ENCODE measurements at places on chromosomes 7 and 10. TPM values are rescaled to one million over a fixed set of nuclear protein-coding genes. Genes with fewer than 3 reads are reported as not detected.

Gene BRI3
- 21.7 TPM for total RNA-seq

Gene ETV1
- total RNA-seq: 61.9 TPM

DNA sequence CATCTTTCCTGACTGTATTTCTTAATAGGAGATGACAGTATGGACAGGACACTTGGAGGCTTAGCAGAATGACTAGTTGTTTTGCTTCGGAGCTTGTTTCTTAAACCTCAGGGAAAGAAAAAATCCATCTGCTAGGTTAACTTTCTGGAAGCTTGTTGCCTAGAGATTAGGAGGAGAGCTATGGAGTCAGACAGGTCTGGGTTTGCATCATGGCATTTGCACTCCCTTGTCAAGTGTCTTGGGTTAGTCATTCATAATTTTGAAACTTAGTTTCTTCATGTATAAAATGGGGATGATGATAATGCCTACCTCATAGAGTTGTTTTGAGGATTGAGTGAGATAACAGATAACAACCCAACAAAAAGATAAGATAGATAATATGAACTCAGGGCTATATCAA is 231.5 kb downstream of the STK31 start:
- no peak overlapping the region for H3K27ac ChIP-seq
- H3K4me3 ChIP-seq: no peak overlapping the region
- no peaks in the 10 kb centered on the region for H3K4me1 ChIP-seq
- no peaks in the 10 kb centered on the region for H3K27me3 ChIP-seq

DNA sequence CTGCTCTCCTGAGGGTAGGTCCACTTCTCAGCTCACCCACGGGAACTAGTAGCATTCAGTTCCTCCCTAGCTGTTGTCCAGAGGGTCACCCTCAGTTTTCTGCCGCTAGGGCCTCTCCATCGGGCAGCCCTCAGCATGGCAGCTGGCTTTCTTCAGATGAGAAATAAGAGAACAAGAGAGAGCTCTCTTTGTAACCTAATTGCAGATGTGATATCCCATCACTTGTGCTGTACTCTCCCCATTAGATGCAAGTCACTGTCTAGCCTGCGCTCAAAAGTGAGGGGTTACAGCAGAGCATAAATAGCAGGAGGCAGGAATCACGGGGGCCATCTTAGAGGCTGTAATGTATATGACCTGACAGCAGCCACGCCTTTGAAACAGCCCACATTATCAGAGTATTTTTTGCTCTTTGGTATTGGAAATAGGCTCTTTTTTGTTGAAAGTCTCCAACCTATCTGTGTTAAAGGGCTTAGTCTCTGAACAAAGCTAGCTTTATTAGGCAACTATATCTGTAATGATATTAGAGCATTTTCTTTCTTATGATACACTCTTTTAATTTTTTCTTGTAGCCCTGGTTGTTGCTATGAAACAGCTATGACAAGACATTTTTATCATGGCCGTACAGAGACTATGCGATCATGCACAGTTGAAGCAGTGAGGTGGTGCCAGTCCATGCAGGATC is 45.7 kb downstream of the CROT start:
- H3K4me3 ChIP-seq: no peak overlapping the region
- no peaks in the 10 kb centered on the region for H3K27me3 ChIP-seq
- no peak for DNase-seq
- H3K4me1 ChIP-seq: no peaks in the 10 kb centered on the region
- H3K27ac ChIP-seq: no peak overlapping the region

- H3K4me3 ChIP-seq: no peak overlapping the region
- no peak for DNase-seq
- H3K36me3 ChIP-seq: no peaks in the 10 kb centered on the region
Measured at GRCh38 chr10:13496164-13496563, 32.6 kb downstream of the BEND7 start.

Gene MUC3A
- total RNA-seq: 16.3 TPM

DNA sequence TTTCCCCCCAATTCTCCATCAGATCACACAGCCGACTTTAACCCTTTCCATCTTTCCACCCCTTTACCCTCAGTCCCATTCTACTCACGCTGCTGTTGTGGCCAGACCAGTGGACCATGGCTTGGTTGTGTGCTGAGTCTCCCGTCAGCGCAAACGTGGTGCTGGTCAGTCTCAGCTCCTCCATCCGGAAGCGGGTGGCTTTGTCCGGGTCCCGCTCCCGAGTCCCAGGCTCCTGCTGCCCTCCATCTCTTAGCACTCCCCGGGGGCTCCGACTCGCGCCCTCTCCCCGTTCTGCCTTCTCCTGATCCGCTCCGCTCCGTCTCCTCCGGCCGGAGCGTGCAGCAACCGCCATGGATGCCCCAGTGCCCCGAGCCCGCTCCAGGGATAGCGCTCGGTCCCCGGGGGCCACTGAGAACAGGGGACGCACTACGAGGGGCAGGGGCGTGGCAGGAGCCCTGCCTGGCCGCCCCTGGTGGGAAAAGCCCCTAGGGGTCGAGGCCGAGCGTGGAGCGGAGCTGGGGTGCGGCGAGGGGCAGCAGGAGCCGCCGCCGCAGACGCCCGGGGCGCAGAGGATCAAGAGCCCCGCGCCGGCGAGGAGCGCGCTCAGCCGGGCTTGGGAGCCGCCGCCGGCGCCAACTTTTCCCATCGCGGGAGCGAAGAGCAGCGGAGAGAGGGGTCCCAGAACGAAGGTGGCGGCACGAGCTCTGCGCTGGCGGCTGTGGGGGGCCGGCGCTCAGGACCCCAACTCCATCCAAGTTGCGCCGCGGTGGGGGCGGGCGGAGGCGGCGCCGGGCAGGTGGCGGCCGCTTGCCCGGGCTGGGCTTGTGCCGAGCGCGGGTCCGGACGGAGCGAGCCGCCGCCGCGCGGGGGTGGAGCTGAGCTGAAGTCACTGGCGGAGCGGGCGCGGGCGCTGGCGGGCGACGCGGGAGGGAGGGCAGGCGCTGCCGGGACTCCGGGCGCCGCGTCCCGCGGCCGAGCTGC is at the start of gene SORCS1:
Gene SORCS1, minus strand, starts transcription at position 826 of the 981 bp plus-strand sequence.
- H3K27me3 ChIP-seq: peaks cover 35% of the 10 kb centered on the region
- peak; percentile 76 for DNase-seq
- peaks cover 50% of the 10 kb centered on the region for H3K4me1 ChIP-seq
- H3K4me3 ChIP-seq: peak within 1 kb of the TSS; percentile 83

- H3K27ac ChIP-seq: no peak overlapping the region
- no peaks in the 10 kb centered on the region for H3K36me3 ChIP-seq
- H3K4me3 ChIP-seq: no peak overlapping the region
Measured at GRCh38 chr10:98587156-98587837, 140.6 kb upstream of the HPS1 start.

DNA sequence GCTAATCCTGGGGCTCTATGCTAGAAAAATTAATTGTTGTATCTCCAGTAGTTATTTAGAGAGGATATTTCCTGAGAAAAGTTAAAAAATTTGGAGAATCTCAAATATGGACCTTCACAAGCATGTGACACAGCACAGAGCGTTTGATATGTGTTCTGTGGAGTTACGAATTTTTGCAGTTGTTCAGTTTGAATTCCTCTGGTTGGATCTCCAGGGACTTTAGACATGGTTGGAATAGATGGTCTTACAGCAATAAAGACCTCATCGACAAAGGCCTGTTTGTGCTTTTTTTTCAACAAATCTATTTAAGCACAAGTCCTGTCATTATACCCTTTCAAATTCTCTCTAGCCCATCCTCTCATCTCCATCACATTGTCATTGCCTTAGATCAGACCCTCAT is 138.0 kb downstream of the TES start:
- H3K27ac ChIP-seq: no peak overlapping the region
- no peak for DNase-seq
- no peaks in the 10 kb centered on the region for H3K36me3 ChIP-seq
- no peaks in the 10 kb centered on the region for H3K4me1 ChIP-seq
- no peak overlapping the region for H3K4me3 ChIP-seq
- no peaks in the 10 kb centered on the region for H3K27me3 ChIP-seq

DNA sequence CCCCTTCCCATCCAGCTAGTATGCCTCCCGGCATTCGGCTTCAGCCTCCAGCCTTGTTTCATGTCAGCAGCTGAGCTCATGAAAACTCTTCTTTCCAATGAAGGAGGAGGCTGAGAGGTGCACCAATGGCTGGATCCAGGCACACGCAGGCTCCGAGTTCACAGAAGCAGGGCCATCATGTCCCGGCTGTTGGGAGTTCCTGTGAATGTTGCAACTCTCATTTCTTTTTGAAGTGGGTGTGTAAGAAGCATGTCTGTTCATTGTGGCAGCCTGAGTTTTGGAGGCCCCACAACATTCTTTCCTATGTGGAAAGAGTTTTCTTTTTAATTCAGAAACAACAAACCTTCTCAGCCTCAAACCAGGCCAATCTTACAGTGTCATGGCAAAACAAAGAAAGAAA is 89.7 kb downstream of the PTPRE start:
- no peak overlapping the region for H3K27ac ChIP-seq
- no peaks in the 10 kb centered on the region for H3K36me3 ChIP-seq
- H3K4me3 ChIP-seq: no peak overlapping the region

- H3K27ac ChIP-seq: no peak overlapping the region
- DNase-seq: no peak
- H3K36me3 ChIP-seq: no peaks in the 10 kb centered on the region
- no peaks in the 10 kb centered on the region for H3K4me1 ChIP-seq
- no peak overlapping the region for H3K4me3 ChIP-seq
- H3K27me3 ChIP-seq: no peaks in the 10 kb centered on the region
Measured at GRCh38 chr10:124591123-124591495, 129.5 kb downstream of the LHPP start.

GRCh38 chr10:117273980-117274379 is 33.1 kb downstream of the SLC18A2 start:
- no peak for DNase-seq
- H3K4me1 ChIP-seq: no peaks in the 10 kb centered on the region
- no peak overlapping the region for H3K27ac ChIP-seq
- H3K4me3 ChIP-seq: no peak overlapping the region

DNA sequence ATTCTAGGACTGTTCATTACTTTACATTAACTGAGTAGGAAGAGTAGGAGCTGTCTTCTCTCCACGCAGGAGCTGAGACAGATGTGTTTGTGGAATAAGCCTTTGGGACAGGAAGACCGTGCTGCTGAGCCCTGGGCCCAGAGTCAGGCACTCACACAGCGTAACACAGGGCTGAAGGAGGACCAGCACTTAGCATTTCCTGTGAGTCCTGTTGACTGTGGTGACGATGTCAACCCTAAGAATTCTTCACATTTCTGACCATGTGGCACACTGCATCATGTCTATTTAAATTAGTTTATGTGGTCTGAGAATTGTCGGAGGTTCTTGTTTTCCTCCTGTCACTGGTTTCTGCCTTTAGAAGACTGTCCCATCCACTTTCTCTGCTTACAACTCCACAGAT is 117.2 kb downstream of the PIP4K2A start:
- no peaks in the 10 kb centered on the region for H3K27me3 ChIP-seq
- no peaks in the 10 kb centered on the region for H3K36me3 ChIP-seq

- H3K27ac ChIP-seq: no peak overlapping the region
- H3K27me3 ChIP-seq: no peaks in the 10 kb centered on the region
- no peaks in the 10 kb centered on the region for H3K36me3 ChIP-seq
- DNase-seq: no peak
- no peaks in the 10 kb centered on the region for H3K4me1 ChIP-seq
Measured at GRCh38 chr10:78762086-78762630, 306.6 kb upstream of the ZMIZ1 start.

GRCh38 chr7:82839555-82839954 is 323.1 kb downstream of the PCLO start:
- no peaks in the 10 kb centered on the region for H3K27me3 ChIP-seq
- no peaks in the 10 kb centered on the region for H3K36me3 ChIP-seq
- H3K4me1 ChIP-seq: peaks cover 16% of the 10 kb centered on the region
- DNase-seq: peak; percentile 58
- no peak overlapping the region for H3K27ac ChIP-seq
- H3K4me3 ChIP-seq: peak overlapping the region; percentile 2

- H3K27me3 ChIP-seq: no peaks in the 10 kb centered on the region
- H3K27ac ChIP-seq: no peak overlapping the region
- no peaks in the 10 kb centered on the region for H3K36me3 ChIP-seq
Measured at GRCh38 chr7:139821349-139822105, 7.5 kb upstream of the TBXAS1 start.

Gene NCF1
- total RNA-seq: 0.49 TPM

DNA sequence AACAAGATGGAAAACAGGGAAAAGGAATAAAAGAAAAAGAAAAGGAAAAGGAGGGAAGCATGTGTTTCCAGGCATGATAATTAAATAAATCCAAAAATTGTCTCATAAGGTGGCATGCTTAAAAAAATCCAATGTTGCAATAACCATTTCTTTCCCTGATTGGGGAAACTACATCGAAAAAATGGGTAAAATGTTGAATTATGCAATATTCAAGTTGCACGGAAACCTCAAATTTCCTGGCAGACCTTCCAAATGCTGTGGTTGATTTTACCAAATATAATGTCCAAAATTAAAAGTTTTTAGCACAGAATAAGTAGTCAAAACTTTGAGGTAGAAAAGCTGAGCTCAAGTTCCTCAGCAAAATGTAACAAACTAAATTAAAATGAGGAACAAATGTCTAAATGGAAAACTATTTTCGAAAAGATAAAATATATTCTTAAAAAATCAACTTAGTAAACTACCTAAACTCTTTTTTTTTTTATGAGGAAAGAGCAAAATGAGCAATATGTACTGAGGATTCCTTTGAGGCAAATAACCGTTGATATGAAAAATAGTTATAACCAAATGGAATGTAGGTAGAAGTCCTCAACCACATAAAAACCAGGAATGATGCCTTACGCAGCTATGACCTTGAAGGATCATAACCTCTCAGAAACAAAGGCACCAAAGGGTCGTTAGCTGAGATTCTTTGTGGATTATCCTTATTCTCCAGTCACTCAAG is 52.6 kb downstream of the MACC1 start:
- no peaks in the 10 kb centered on the region for H3K27me3 ChIP-seq
- H3K36me3 ChIP-seq: no peaks in the 10 kb centered on the region
- DNase-seq: no peak

DNA sequence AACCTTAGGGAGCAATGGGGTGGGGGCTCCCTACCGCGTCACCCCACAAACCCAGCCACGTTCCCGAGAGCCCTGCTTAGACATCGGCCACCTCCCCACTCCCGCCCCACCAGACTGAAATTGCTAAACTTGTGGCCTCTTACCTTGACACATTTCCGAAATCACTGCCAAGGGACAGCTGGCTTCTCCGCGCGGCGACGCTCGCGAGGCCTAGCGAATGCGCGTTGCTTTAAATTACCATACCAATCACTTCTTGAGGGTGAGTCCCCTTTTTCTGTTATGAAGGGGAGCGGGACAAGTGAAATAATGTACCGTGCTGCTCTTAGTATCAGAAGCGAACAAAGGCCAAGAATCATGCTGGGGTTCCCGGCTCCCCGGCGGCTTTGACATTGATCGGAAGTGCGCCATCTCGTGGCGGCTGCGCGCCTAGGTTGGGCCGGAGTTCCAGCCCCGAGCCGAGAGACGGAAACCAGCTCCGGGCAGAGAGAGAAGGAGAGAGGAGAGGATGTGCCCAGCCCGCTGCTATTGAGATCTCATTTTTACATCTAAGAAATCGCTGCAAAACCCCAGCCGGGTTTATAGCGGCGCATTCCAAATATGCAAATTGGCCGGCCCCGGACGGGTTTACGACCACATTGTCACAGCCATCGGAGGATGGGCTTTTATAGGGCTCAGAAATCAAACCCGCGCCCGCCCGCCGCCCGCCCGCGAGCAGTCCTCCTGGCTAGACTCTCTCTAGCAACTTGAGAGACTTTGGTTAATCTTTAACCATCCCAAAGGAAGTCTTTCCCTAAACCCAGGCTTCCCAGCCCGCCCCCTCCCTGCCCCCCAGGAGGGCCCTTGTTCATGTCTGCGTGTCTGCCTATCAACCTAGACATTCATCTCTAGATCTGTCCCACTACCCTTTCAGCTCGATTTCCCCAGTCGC is 5.3 kb downstream of the HOXA11 start:
- DNase-seq: peak; percentile 89
- peaks cover 100% of the 10 kb centered on the region for H3K27me3 ChIP-seq
- peak overlapping the region; percentile 36 for H3K4me3 ChIP-seq
- no peaks in the 10 kb centered on the region for H3K36me3 ChIP-seq
- H3K4me1 ChIP-seq: peaks cover 40% of the 10 kb centered on the region
